ENCODE measurements at places on chromosomes 16 and 17. TPM values are rescaled to one million over a fixed set of nuclear protein-coding genes. Genes with fewer than 3 reads are reported as not detected.
A peak's percentile ranks its signal among the peaks of the same experiment; 100 is the strongest.

DNA sequence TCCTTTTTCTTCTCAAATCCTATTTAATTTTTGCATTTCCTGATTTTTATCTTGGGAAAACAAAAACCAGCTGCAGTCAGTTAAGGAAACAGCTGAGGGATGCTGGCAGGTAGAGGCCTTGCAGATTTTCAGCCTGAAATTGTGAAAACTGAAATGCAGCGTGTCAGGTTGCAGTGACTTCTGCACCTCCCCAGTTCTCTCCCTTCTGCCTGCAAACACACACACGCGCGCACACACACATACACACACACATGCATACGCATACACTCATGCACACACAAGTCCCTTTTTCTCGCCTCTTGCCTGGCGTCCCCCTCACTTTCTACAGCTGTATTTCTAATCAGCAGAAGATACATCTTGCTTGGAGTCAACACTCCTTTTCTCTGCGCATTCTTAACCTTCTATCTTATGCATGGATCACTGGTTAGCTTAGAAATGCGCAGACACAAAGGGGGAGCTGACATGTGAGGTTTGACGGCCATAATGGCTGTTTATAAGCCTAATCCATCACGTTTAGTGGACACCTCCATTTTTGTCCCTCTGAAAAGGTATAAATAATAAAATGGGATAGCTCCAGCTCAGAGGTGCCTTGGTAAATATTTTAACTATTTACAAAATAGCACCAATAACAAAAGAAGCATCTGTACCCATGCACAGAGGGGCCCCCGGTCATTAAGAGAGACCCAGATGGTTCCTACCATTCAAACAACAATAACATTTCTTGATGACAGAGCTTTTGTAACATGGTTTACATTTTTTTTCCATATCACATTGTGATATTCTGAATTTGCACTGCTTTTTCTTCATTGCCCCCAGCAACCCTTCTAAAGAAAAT is 392.1 kb upstream of the SALL1 start:
- no peaks in the 10 kb centered on the region for H3K27me3 ChIP-seq
- H3K27ac ChIP-seq = no peak overlapping the region
- H3K4me1 ChIP-seq = no peaks in the 10 kb centered on the region
- H3K4me3 ChIP-seq = no peak overlapping the region

DNA sequence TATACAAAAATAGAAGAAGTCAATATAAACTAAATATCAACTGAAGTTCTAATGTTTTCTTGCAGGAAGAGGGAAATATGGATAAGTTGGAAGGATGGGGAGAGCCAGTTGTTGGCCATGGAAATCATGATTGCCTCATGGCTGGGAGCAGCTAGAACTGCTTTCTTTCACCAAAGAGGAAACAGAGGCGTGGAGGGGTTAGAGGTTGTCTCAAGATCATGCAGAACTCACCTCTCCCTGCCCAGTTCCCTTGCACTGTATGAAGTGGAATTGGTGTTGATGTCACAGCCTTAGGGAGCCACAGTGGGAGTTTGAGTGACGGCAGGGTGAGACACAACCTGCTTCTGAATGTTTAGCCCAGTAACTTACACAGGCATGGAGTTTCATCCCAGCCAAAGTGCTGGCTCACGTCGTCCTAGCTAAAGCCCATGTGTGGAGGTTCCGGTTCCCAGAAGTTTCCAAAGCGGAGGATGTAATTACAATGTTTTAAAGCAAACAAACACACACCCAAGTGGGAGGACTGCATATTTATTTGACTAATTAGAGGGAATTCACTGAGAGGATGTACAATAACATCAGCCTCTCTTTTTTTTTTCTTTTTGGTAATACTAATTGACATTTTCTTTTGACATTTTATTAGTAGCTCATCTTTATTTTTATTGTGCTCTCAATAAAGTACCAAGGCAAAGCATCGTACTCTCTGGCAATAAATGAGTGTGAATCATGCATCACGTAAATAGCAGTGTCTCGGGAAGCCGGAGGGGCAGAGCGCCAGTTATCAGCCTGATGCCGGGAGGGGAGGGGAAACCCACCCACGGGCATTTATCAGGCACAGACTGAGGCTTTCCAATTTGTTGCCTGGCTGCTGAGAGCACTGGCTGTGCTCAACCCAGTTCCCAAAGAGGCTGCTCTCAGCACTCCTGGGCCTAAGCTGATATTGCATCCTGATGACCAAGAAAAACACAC is 118.7 kb upstream of the CDH5 start:
- no peaks in the 10 kb centered on the region for H3K4me1 ChIP-seq
- H3K27me3 ChIP-seq = no peaks in the 10 kb centered on the region
- peak; percentile 80 for DNase-seq
- no peak overlapping the region for H3K4me3 ChIP-seq

GRCh38 chr17:4901648-4902344 is 1.1 kb downstream of the CHRNE start:
- H3K36me3 ChIP-seq = peaks cover 6% of the 10 kb centered on the region
- no peak overlapping the region for H3K27ac ChIP-seq
- H3K4me3 ChIP-seq = peak overlapping the region; percentile 25
- DNase-seq = peak; percentile 86
- peaks cover 16% of the 10 kb centered on the region for H3K27me3 ChIP-seq

Gene DPEP3
- total RNA-seq = 0.10 TPM

Gene SPSB3
- total RNA-seq = 38.4 TPM

Gene KRT13
- not detected for total RNA-seq

All from psoas muscle (tissue), 8 donors.